Daoy (cell line): ENCODE measurements at places on chromosomes 6 and 20. TPM values are rescaled to one million over a fixed set of nuclear protein-coding genes. Genes with fewer than 3 reads are reported as not detected.

- no peak for DNase-seq
Measured at GRCh38 chr6:6581054-6581453, 7.5 kb upstream of the LY86 start.

DNA sequence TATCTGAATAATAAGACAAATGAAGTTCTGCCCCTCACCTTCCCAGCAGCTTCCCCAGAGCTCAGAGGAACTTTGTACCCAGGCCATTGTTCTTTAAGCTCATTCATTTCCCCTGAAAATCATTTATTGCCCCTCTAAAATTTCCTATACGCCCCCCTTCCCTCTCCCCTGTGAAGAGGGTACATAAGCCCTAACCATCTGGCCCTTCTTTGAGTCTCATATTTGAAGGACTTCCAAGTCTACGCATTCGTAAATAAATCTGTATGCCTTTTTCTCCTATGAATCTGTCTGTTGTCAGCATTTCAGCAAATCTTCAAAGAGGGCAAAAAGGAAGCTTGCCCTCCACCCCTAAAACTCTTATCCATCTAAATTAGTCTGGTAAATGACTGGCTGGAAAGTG is 73.1 kb upstream of the DST start:
- no peak for DNase-seq

DNA sequence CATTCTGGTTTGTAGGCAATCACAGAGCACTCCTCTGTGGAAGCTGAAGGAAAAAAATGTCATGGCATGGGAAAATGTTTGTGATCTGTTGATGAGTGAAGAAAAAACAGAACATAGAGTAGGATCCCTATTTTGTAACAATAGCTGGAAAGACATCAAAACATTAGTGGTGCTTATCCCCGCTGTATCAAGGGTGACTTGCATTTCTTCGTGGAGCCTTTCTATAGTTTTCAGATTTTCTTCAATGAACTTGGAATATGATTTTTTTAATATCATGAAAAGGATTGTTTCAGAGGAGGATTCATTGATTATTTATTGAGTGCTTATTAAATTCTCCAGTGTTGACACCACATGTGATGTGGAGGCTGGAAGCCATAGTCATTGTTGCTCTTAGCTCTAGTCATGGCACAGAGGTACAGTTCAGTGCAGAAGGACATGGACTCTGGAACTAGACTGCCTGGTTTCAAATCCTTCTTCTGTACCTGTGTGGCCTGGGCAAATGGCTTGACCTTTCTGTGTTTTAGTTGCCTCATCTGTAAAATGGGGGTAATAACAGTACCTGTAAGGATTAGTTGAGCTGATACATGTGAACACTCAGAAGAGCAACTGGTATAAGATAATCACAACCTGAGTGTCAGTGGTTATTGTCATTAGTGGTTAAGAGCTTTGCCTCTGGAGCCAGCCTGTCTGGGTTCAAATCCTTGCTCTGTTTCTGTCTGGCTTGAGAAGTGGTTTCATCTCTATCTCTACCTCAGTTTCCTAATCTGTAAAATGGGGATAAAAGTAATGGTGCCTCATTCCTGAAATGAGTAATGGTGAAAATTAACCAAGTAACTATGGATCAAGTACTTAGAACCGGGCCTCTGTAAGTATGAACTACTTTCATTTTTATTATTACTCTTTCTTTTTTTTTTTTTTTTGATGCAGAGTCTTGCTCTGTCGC is 14.7 kb upstream of the CDKN1A start:
- DNase-seq: no peak

DNA sequence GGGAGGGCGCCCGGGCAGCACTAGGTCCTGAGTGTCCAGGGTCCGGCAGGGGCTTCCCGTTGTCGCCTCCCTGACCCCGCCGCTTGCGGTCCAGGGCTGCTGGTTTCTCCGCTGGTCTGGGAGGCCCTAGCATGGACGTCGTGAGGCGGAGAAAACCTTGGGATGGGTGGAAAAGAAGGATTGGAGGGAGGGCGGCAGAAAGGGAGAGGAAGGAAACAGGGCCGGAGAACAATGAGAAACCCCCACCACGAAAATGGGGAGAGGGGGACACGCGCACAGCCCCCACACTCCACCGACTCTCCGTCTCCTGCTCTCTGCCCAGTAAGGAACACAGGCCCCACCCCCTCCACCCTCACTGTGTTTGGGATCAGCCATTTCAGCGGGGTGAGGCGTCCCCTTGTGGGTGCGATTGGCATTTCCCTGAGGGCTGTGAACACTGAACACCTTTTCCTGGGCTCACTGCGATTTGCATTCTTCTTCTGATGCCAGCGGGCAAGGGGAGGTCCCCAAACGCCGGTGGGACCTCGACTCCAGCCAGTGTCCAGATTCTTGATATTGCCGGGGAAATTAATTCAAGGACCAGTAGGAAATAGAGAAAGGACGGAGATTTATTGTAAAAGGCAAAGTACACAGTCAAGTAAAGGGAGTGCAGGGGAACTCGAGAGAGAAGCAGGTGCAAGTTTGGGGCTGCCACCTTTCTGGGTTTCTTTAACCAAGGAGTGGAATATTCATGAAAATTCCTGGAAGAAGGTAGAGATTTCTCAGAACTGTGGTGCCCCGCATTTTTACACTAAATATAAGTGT is 3.3 kb upstream of the RAET1G start:
- DNase-seq: peak; percentile 92

Gene LRRC1
- 12.2 and 13.1 TPM in 2 replicates for total RNA-seq

Gene BHLHE23
- not detected in 2 replicates for total RNA-seq

Gene MATN4
- not detected in 2 replicates for total RNA-seq

- peak; percentile 3 for DNase-seq
Measured at GRCh38 chr6:123380257-123380656, 256.5 kb downstream of the TRDN start.

DNA sequence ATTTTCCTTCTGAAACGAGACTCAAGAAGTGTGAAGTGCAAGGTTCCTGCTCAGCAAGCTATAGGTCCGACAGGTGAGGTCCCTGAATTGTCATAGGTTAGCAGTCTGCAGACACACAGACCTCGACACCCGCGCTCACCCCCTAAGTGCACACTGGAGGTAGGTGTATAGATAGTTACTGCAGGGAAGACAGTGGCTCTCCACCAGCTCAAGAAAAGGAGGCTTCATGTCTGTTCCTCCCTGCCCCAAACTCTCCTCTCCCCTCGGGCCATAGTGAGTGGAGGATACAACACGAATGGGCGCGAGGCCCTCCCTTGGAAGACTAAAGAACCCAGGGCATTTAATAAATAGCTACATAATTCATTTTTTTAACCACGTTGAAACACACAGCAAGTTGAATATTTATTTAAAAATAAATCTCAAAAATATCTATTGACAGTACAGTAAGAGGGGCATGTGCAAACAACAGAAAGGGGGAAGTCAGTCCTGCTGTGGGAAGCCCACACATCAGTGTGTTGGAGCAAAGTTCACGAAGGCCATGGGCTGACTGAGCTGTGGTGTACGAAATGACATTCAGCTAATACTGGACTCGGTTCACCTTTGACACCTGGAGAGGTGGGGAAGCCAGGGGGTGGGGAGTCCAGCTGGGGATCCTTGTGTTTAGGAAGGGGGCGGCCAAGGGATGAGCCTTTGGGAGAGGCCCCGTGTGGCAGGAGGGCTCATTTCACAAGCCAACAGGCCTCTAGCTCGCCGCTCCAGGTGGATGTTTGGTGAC is 10.7 kb downstream of the SPATA2 start:
- DNase-seq: no peak

Gene POU3F2
- total RNA-seq: 0.63 and 0.77 TPM in 2 replicates

DNA sequence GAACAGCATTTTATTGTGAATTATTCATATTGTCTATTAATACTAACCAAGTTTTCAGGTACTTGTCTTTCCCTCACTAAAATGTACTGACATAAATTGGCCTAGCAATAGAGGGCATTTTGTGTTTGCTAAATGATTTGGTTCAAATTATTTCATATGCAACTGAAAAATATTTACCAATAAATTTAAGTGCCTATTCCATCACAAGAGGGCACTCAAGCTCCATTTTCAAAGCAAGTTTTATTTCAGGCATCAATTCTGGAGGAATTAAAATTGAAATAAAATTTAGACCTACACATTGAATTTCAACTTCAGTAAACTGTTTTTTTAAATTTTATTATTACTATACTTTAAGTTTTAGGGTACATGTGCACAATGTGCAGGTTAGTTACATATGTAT is 114.3 kb upstream of the SYNCRIP start:
- DNase-seq: peak; percentile 9

- no peak for DNase-seq
Measured at GRCh38 chr20:22929661-22930060, 105.5 kb upstream of the SSTR4 start.

Gene FOXS1
- total RNA-seq: 2.0 and 3.6 TPM in 2 replicates

GRCh38 chr6:83509441-83509840 is 2.9 kb upstream of the PRSS35 start:
- no peak for DNase-seq

DNA sequence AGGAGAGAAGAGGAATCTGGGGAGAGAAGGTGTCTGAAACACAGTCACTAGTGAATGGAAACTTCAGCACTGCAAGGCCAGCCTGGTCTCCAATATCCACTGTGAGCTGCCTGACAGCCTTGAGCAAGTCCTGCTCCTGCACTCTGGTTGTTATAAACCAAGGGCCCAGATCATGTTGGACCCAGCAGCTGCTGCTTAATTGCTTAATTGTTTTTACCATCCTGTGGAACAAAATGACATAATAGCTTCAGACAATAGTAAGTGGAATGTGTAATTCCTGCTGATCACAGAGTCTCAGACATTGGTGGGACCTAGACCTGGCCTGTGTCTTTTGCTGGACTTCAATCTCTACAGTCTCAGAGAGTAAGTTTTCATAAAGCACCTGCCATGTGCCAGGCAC is 833.7 kb downstream of the TFAP2A start:
- DNase-seq: no peak

DNA sequence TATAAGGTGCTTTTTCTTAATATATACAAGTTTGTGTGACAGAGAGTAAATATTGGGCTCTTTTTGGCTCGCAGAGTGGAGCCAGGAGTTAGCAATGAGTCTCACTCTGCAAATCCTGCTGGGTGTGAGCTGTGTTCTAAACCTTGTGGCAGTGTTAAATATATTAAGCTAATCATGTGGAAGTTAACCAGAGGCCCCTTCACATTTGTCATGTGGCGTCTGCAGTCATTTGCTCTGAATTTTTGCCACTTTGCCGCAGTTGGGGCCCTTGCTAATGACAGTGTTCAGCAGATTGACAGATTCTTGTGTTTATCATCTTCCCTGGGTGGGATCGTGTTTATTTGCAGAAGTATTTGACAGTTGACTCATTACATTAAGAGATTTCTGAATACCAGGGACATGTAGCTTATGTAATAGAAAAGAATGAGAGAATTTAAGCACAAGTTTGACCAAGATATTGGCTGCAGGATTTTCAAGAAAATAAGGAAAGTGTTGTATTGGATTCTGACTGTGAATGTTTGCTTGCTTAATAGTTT is 37.9 kb downstream of the SPATA2 start:
- no peak for DNase-seq

Gene PAK5
- 0.46 TPM in 1 of 2 replicates, not detected in the other for total RNA-seq

Gene STMND1
- 0.29 and 0.33 TPM in 2 replicates for total RNA-seq

DNA sequence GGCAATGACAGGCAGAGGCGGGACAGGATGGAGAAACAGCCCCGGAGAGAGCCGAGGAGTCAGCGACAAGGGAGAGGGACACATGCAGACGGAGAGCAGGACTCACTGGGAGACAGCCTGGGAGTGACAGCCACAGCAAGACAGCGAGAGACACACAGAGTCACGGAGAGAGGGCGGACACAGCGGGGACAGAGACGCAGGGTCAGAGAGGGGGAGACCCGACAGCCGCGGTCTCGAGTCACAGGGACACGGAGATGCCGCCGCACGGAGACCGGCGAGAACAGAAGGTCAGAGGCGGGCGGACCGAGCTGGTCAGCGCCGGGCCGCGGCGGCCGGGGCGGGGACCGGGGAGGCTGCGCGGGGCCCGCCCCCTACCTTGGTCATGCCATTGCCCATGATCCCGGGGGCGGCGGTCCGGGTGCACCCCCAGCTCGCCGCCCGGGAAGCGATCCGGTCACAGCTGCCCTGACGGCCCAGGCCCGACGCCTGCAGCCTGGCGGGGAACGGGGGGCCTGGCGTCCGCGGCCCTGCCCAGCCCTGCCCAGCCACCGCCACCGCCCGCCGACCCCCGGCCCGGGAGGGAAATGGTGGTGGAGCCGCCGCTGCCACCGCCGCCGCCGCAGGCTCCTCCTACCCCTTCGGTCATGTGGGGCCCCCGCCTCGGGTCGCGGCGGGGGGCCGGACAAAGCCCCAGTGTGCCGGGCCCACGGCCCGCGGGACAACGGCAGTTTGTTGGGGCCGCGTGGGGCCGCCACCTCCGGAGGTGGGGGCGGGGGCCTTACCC is at the start of the genes DUSP15 and TTLL9:
Gene DUSP15 (minus strand): TSS at position 586 of the 784 bp plus-strand sequence. CDS start 190 bp downstream, at position 396.
Gene TTLL9 (plus strand): TSS at position 693 of the 784 bp plus-strand sequence. CDS start 493 bp downstream, outside the sequence.
- peak; percentile 38 for DNase-seq

Gene CARMIL1
- total RNA-seq: 13.4 and 18.2 TPM in 2 replicates

- peak; percentile 83 for DNase-seq
Measured at GRCh38 chr20:37378785-37379598, 33.1 kb downstream of the SRC start.

Gene SLC22A7
- total RNA-seq: not detected in 2 replicates

Gene SLC17A3
- total RNA-seq: not detected in 2 replicates

DNA sequence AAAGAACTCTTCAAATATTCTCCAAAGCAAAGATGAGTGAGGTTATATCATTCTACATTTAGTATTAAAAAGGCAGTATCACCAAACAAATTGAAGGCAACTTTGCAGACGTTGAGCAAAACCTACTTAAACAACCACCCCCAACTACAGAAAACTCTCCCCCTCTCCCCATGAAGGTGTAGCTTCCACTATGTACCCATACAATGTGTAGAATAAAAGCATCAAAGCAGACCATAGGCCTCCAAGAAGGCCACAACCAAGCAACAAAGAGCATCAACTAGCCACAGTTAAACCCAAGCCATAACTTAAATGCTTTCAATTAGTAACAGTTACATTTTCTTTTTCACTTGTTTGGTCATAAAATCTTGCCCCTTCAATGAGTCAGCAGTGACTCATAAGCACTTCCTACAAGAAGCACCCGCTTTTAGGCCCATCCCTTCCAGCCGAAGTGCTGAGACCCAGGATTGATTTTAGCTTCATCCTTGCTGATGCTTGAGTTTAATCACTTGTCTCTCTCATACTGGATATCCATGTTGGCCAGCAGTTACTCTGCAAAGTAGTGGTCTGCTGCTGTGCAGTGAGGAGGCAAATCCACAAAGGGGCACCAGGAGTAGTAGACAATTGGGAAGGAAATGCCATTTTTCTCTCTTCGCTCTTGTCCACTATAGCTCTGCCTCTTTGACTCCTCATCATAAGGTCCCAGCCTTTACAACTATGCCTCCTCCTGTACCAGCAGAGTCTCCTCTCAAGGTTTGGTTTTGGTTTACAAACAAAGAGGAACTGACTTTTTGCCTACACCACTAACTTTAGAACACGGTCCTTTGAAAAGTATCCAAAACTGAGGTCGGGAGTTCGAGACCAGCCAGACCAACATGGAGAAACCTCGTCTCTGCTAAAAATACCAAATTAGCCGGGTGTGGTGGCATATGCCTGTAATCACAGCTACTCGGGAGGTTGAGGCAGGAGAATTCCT is 8.4 kb upstream of the NUP153 start:
- DNase-seq: peak; percentile 93

DNA sequence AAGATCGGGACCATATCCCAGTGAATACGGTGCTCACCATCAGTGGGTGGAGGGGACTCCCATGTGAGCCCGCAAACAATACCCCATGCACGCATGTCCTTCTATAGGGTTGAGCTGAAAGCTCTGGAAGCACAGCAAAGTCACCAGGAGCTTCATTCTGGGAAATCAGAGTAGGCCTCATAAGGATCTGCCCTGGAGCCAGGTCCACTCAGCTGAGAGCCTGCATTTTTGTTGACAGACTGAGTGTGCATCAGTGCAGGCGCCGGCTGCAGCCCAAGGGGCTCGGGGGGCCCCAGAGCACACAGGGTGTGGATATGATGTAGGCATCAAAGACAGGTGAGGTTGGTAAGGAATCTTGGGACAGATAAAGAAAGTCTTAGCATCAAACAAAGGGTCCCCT is 79.8 kb upstream of the CD93 start:
- no peak for DNase-seq
